EL (cell line): ENCODE measurements at places on chromosomes 2 and 18.

DNA sequence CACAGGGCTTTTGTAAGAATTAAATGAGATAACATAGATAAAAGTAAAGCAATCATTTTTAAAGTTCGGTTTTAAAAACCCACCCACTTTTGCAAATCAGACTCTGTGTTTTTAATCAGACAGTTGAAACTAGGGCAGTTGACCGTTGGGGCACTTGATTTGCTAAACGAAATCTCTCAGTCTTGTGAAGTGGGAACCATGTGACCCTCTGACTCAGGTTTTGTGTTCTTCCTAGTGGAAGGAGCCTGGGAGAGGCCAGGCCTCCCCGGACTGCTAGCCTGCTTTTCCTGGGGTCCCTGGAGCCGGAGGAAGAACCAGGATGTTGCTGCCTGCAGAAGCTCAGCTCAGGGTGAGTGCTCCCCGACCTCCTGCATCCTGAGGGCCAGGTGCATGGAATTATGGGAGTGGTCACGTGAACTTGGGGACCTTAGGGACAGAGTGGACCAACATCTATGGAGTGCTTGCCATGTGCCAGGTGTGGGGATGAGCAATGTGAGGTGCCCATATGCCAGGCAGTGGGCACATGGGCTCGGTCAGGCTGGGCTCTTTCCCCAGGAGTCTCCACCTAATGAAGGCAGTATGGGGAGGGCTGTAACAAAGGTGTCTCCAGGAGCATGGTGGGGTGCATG, 3.9 kb downstream of the C2orf72 start:
- DNase-seq, result no peak

DNA sequence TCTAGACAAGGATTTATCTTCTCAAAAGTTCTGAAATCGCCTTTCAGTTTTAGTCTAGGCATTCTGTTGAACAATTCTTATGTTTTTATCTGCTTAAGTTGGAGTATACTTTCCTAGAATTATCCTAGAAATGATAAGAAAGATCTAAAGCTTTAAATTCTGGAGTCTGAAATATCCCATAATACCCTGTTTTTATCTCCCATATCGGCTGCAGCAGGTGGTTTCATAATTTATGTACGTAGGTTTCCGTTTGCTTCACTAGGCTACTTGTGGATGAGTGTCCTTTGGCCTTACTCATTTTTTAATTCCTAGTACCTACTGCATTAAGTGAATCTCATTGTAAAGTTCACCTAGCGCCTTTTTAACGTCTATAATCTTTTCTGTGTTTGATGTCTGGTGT, 58.5 kb upstream of the MGAT5 start:
- DNase-seq, result no peak

GRCh38 chr18:13500227-13500865, 226.0 kb downstream of the FAM210A start:
- peak; percentile 18 for DNase-seq

DNA sequence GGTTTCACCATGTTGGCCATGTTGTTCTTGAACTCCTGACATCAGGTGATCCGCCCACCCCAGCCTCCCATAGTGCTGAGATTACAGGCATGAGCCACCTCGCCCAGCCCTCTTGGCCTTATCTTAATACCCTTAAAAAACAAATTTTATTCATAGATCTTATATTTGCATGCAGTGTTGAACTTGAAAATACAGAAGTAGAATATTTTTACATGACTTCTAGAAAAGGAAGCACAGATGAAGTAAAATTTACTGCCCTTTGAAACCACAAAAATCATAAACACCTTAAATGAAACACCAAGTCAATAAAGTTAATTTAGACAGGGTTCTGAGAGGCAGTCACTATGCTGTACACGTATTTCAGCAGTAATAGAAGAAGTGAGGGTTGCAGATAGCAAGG, 145.7 kb downstream of the CERS6 start:
- DNase-seq, result no peak

DNA sequence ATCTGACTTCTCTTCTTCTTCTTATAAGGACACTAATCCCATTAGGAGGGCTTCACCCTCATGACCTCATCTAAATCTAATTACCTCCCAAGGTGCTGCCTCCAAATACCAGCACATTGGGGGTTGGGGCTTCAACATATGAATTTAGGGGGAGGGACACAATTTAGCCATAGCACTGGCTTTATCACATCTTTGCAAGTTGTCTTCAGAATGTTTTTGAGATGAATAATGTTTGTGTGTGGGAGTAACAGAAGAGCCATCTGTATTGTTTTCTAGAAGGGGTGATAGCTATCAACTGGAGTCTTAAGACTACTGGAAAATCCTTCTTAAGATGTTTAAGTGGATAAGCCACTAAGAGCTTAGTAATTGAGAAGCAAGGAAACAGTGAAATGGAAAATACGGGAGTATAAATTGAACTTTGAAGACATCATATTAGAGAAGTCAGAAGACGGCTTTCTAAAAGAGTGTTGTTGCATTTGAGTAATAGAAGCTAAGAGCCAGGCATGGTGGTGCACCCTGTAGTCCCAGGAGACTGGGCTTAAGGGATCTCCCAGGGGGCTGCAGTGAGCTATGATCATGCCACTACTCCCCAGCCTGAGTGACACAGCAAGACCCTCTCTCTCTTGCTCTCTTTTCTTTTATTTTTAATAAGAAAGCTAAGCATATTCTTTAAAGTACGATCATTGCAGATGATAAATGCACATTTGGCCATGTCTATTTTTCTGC, 32.6 kb upstream of the B3GNT2 start:
- DNase-seq, result no peak

GRCh38 chr2:232230560-232230959, 148.0 kb upstream of the ALPP start:
- DNase-seq, result peak; percentile 4

DNA sequence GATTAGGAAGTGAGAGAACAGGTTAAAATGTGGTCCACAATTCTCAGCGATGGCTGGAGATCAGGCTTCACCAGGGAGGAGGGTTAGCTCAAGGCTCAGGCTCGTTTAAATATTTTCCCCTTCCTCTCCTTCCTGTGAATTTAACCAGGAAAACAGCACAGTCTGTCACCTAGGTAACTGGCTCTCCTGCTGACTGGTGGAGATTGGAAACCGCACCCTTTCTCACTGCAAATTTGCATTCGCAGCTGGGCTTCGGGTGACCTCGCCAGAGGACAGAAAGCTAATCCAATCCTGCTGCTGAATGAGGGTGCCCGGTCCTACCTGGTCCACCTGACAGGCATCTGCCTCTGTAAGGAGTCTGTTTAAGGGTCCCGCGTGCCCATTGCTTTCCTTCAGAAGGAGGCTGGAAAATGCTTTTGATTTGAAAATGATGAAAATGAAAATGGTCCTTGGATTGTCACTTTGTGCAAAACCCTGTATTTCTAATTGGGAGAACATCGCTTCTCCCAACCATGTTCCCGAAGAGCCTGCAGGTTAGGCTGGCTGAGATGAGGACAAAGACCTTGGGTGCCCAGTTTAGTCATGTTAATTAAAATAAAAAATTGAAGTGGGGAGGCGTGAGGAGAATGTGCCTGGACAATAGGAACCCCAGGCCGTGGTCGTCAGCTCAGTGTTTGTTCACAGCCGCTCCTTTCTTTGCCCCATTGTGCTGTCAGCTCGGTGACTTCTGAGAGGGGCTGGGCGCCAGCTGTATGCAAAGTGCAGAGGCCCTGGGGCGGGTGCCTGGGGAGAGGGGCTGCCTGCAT, 43.4 kb upstream of the MTCL1 start:
- no peak for DNase-seq

GRCh38 chr2:100268986-100269385, 53.3 kb downstream of the LONRF2 start:
- DNase-seq, result no peak

GRCh38 chr2:84989422-84989821, 18.5 kb downstream of the KCMF1 start:
- no peak for DNase-seq
